Airway epithelial cell (primary cell): ENCODE measurements at places on chromosomes 7 and 10. TPM values are rescaled to one million over a fixed set of nuclear protein-coding genes. Genes with fewer than 3 reads are reported as not detected.

The CFAP70 gene
- total RNA-seq, result 0.33 and 0.42 TPM in 2 replicates

The IQUB gene
- total RNA-seq, result 0.19 and 0.21 TPM in 2 replicates

The TSPAN15 gene
- 12.0 and 18.0 TPM in 2 replicates for total RNA-seq

The TRIM56 gene
- 7.2 and 7.9 TPM in 2 replicates for total RNA-seq

The CACNB2 gene
- total RNA-seq, result not detected in 2 replicates
